ENCODE measurements at places on chromosomes 16 and 17.
A peak's percentile ranks its signal among the peaks of the same experiment; 100 is the strongest.

- DNase-seq: no peak
These were observed 98.5 kb downstream of the SOX9 start for GRCh38 chr17:72219137-72219823.

- no peak for DNase-seq
These were observed 1.2 kb downstream of the GNA13 start for GRCh38 chr17:65055280-65055707.

GRCh38 chr17:79902146-79902791 is 63.0 kb upstream of the CBX4 start:
- DNase-seq: no peak

DNA sequence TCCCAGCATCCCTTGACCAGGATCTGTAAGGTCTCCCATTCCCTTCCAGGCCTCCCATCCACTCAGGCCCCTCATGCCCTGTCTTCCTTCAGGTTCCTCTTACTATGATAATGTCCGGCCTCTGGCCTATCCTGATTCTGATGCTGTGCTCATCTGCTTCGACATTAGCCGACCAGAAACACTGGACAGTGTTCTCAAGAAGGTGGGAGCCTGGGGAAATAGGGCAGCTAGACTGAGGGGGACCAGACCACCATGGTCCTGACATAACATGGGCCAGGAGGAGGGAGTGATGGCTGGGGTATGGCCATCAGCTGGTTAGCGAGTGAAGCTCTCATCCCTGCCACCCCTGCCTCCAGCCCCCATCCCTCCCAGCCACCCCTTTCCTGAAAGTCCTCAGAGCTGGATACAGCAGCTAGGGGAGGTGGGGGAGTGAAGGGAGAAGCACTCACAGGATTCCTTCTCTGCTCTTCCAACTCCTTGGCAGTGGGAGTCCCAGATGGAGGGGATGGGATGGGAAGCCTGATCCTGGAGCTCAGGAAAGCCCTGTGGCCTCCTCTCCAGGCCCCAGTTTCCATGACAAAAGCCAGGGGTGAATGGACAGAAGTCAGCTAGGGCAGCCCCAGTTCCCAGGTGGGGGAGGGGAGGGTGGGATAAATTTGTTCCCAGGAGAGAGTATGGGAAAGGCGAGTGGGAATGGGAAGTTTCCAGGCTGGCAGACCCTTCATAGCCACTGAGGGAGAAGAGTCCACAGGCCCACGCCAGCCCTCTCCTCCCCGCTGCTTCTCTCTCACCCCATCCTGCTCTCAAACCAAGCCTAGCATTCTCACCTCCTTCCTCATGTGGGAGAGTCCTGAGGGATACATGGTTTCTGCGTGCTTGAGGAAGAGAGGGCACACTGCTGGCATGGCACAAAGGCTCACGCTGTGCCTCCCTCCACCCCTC is 2.3 kb downstream of the RND2 start:
- DNase-seq: no peak

DNA sequence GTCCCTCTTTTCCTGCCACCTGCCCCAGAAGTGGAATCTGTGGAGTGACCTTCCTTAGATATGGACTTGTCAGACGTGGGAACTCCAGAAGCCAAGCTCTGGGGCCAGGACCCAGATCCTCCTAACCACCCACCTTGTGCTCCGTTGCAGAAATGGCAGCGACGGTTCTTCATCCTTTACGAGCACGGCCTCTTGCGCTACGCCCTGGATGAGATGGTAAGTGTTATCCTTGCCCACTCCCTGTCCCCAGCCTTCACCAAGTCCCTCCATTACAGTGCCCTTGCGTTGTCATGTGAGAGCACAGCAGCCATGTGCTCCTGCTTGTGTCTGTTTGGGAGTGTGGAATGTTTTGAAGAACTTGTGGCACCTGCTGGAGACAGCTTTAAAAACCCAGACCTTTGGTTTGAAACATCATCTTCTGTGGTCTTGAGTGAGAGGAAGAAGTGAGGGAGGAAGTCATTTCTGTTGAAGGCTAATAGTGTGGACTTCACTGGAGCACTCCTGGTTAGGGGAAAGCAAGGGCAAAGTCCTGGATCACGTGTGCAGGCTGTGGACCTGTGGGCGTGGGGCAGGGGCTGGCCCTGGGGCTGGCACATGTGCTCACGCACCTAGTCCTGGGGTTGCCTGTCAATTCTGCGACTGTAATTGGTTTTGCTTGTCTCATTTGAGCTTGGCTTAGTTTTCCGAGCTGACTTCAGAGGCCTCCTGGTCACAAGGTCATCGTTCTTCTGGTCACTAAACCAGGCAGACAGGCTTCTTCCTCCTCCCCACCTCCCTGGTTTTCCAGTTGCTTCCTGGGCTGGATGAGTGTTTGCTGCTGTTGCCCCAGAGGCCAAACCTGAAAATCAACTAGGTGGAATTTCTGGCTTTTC is 35.8 kb downstream of the MPRIP start:
- no peak for DNase-seq

GRCh38 chr17:72467841-72468653 is 347.2 kb downstream of the SOX9 start:
- no peak for DNase-seq

DNA sequence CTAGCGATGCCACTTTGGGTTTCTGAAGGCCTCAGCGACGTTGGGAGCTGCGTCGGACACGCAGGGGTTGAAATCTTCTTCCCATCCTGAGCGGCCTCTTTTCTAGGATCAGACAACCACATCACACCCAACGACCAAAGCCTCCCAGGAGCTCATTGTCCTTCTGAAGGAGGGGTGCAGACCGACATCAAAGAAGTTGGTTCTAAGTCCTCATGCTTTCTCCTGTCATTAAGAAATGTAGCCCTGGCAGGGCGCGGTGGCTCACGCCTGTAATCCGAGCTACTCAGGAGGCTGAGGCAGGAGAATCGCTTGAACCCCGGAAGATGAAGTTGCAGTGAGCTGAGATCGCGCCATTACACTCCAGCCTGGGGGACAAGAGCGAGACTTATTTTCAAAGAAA is 1681.9 kb downstream of the TP53TG3F start:
- DNase-seq: no peak

GRCh38 chr16:28264656-28265055 is 27.7 kb upstream of the SBK1 start:
- peak; percentile 75 for DNase-seq

GRCh38 chr16:12422233-12422632 is 381.5 kb downstream of the CPPED1 start:
- DNase-seq: no peak

- peak; percentile 81 for DNase-seq
These were observed 65.2 kb downstream of the NKD1 start for GRCh38 chr16:50613281-50613963.

DNA sequence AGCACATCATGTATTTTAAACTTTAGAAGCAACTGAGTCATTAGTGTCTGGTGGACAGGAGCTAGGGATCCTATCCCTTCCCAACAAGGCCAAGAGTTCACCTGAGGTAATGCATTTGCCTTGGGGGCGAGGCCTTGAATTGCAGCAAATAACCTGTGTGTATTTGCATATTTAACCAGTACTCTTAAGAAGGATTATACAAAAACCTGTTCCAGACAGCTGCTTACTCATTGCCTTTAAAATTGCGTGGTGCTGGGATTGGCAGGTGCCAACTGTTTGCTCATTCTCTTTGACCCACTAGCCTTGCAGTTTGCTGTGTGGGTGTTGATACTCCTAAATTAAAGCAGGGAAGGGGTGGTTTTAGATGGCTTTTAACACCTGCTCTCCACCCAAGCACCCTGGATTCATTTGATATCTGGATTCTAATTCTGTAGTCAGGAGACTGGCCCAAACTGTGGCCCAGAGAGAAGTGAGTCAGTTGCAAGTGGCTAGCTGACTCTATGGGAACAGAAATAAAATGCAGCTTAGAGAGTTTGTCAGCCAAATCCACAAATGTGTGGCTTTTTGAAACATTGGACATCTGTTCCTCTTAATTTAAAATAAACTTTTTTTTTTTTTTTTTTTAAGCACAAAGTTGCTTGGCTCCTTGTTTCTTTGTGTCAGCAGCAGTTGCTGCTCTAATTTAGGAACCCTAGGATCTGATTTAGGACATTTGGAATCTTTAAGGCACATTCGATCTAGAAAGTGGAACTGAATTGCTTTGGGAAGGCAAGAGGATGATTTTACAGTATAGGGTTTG is 46.9 kb downstream of the TUBD1 start:
- DNase-seq: no peak

DNA sequence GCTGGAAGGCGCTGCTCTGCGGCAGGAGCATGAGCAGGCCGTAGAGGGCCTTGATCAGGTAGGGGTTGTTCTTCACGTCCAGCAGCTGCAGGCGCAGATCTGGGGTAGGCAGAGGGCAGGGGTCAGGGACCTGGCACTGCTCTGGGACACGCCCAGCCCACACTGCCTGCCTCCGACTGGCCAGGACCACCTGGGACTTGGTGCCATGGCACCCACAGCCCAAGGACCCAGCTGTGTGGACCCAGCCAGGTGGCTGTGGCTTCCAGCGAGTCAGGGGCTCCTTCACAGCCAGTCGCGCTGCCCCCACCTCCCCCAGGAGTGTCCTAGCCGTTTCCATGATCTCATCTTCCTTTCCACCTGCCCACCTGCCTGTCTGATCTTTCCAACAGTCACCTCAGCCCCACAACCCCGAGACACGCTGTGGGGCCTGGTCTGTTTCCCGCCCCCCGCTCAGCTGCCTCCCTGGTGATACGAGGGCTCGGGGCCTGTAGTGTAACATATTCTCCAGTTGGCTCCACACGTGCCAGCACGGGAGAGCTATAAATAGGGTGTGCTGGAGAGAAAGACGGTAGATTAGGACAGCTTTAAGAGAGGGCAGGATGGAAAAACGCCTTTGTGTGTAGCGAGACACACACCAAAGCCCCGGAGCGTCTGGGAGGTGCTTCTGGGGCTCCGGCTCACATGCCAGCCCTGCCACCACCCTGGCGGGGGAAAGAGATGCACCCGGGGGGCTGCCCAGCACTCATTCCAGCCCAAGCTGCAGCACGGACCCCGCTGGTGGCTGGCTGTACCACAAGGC is 7.2 kb upstream of the MTSS2 start:
- DNase-seq: no peak

DNA sequence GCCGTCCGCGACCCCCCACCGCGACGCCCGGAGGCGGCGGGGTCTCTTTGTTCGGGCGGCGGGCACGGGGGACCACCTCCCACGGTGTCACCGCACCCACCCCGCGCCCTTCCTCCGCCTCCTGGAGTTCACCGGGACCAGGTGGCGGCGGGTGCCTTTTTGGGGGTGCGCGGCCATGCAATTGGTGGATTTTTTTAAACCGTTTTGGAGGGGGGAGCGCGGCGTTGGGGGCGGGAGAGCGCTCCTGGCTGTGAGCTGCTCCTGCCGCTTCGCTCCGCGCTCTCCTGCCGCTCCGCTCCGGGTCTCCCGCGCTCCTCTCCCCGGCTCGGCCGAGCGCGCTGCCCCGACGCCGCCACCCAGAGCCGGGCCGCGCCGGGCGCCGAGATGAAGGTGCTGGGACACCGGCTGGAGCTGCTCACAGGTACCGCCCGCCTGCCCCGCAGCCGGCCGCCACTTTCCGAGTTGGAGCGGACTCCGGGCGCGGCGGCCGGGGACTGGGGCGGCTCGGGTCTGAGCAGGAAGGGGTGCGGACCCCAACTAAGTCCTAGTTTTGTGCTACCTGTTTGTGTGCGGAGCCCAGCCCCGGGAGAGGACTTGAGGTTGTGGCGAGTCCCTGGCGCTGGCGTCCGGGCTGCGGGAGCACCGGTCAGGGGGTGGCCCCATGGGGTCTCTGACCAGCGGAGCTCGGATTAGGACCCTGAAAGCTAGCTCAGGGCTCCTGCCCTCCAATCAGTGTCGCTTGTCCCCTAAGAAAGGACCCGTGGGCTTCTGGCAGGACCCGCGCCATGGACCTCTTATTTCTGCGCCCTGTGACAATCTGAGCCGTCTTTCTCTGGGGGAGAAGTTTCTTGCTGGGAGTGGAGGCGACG is 35.7 kb upstream of the NDRG4 start:
- DNase-seq: no peak

- no peak for DNase-seq
These were observed 50.1 kb downstream of the NACA2 start for GRCh38 chr17:61540874-61541273.

- no peak for DNase-seq
These were observed 2.9 kb downstream of the FAM117A start for GRCh38 chr17:49760932-49761558.

GRCh38 chr16:284204-285120 is 1.5 kb downstream of the PDIA2 start:
- no peak for DNase-seq

GRCh38 chr16:81843243-81843582 is 64.1 kb downstream of the PLCG2 start:
- no peak for DNase-seq

- DNase-seq: no peak
These were observed 277.7 kb downstream of the GRIN2A start for GRCh38 chr16:9904526-9904925.

GRCh38 chr17:8162997-8163977 is 539 bp upstream of the VAMP2 start:
- no peak for DNase-seq

DNA sequence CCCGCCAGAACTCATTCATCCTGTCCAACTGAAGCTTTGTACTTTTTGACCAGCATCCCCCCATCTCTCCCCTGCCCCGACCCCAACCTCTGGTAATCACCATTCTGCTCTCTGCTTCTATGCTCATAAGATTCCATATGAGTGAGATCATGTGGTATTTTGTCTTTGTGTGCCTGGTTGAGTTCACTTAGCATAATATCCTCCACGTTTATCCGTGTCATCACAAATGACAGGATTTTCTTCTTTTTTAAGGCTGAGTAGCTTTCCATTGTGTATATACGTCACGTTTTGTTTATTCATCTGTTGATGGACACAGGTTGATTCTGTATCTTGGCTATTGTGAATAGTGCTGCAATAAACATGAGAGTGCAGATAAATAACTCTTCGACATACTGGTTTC is 278.9 kb downstream of the SNX29 start:
- DNase-seq: no peak

- DNase-seq: no peak
These were observed 6.2 kb upstream of the EVI2A start for GRCh38 chr17:31327534-31328159.

GRCh38 chr16:84729716-84730320 is 30.0 kb downstream of the USP10 start:
- no peak for DNase-seq

- no peak for DNase-seq
These were observed 351.7 kb downstream of the FOXL1 start for GRCh38 chr16:86930001-86930400.

- DNase-seq: peak; percentile 65
These were observed 212.6 kb downstream of the RBFOX1 start for GRCh38 chr16:7545251-7545650.

DNA sequence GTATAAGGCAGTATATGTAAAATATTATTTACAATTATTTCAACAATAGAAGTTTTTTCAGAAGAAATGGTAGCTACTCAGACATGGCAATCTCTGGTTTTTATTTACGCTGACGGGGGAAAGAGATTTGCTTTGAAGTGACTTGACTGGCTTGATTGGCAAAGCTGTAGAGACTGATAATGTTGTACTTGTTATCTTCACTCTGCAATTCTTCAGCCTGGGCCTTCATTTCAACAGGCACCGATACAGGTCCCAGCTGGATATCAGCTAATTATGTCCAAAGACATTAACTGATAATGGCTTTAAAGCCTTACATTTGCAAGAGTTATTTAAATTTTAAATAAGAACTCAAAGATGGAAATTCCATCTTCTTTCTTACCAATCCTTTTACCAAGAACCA is 151.4 kb upstream of the HS3ST3A1 start:
- no peak for DNase-seq

Measured in renal pelvis (tissue), 12 donors.